Retinal pigment epithelial cell (primary cell): ENCODE measurements at places on chromosomes 3 and 15.

DNA sequence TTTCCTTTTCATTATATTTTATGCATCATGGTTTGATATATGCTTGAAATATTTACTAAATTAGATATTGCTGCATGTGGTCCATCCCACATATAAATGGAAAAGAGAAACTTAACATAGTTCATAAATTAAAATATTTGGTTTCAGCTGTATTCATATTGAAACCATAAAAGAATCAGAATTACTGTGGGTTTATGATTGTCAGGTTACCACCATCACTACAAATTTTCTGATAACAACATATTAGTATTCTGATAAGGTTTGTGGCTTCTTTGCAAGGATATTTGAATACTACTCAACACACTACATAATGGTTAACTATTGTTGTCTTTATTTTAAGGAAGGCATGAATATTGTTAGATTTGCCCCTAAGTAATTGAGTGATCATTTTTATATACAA, 235.5 kb downstream of the UBE2E2 start:
- DNase-seq = no peak

DNA sequence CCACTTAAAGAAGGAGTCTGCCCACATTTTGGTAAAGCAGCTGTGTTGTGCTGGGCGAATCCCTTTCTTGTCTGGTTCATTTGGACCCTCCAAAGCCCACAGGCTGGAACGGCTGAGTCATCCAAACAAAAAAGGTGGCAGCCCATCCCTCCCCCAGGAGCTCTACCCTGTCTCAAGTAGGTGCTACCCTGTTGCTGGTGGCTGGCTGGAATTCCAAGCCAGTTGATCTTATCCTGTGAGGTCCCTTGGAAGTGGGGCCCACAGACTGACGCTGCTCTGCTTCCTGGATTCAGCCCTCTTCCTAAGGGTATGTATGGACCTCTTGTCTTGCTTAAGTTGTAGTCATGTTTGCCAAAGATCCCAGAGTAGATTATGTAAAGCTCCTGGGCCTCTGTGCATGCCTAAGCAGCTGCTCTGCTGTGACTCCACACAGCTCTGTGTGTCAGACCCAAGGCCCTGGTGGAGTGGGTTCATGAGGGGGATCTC, 44.5 kb downstream of the CCR1 start:
- peak; percentile 6 for DNase-seq

- no peak for DNase-seq
Measured at GRCh38 chr3:63413523-63413922, 135.4 kb downstream of the SYNPR start.

- DNase-seq = no peak
Measured at GRCh38 chr3:195131176-195131575, 139.8 kb downstream of the XXYLT1 start.

DNA sequence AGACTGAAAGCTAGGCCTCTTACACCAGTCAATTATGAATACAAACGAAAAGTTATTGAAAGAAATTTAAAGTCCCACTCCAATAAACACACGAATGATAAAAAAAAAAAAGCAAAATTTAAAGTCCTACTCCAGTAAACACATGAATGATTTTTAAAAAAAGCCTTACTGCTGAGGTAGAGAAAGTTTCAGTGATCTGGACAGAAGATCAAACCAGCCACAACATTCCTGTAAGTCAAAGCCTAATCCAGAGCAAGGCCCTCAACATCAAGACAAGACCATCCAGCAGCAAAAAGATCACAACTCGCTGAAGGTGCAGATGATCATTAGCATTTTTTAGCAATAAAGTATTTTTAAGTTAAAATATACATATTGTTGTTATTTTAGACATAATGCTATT, 95.6 kb upstream of the LIPC start:
- DNase-seq = no peak

DNA sequence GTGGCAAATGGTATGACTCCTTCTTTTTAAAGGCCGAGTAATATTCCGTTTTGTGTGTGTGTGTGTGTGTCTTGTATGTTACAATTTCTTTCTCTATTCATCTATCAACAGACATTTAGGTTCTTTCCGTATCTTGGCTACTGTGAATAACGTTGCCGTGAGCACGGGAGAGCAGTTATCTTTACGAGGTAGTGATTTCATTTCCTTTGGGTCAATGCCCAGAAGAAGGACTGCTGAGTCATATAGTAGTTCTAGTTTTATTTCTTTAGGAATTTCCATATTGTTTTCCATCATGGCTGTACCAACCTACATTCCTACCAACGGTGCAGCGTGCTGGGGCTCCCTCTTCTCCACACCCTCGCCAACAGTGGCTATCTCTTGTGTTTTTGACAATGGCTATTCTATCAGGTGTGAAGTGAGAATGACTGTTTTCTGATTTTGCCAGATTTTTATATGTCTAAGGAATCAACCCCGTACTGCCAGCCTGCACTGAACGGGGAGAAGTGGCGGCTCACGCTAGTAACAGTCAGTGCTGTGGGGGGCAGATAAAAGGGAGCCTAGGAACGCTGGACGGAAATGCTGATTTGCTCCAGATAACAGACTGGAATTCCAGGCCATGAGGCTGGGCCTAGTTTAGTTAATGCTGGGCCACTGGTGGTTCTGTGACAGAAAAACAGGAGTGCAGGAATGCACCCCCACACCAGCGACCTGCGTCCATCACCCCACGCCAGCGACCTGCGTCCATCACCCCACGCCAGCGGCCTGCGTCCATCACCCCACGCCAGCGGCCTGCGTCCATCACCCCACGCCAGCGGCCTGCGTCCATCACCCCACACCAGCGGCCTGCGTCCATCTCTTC, 168.1 kb downstream of the XXYLT1 start:
- peak; percentile 55 for DNase-seq

GRCh38 chr15:64163659-64164362, 989 bp upstream of the PPIB start:
- DNase-seq = no peak

GRCh38 chr3:108042300-108042699, 48.5 kb downstream of the CD47 start:
- no peak for DNase-seq

- no peak for DNase-seq
Measured at GRCh38 chr15:72068856-72069255, 49.1 kb downstream of the MYO9A start.

DNA sequence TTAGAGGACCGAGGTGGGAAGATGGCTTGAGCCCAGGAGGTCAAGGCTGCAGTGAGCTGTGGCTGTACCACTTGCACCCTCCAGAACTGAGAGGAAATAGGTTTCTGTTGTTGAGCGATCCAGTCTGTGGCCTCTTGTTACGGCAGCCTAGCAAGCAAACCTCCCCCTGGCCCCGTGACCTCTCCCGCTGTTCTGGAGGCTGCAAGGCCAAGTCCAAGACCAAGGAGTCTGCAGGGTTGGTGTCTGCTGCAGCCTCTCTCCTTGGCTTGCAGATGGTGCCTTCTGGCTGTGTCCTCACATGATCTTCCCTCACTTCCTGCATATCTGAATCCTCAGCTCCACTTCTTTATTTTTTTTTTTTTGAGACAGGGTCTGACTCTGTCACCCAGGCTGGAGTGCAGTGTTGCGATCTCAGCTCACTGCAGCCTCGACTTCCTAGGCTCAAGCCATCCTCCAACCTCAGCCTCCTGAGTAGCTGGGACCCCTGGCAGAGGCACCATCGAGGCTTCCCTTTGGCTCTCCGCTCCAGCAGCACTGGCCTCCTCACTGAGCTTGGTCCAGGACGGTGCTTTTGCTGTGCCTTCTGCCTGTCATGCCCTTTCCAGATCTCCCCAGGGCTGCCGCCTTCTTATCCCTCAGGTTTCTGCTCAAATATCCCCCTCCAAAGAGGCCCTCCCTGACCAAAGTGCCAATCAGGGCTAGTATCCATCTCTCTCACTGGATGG, 18.0 kb upstream of the PLXND1 start:
- no peak for DNase-seq

DNA sequence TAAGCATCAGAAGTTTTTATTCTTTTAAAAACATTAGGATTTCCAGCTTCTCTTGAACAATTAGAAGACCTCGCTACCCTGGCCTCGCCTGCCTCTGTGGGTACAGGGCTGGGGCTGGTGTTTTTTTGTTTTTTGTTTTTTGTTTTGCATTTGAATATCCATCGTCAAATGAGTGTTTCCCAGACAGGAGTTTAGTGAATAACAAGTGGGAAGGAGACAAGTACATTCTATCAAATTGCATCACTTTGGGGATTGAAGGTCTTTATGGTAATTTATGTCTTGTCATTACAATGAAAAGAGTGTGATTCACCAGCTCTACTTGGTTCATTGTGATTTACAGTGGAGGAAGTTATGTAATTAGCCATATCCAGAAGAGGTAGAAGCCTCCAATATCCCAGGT, 161.1 kb upstream of the UBE2E1 start:
- DNase-seq = no peak

GRCh38 chr3:16423298-16423697, 90.2 kb downstream of the RFTN1 start:
- DNase-seq = no peak

DNA sequence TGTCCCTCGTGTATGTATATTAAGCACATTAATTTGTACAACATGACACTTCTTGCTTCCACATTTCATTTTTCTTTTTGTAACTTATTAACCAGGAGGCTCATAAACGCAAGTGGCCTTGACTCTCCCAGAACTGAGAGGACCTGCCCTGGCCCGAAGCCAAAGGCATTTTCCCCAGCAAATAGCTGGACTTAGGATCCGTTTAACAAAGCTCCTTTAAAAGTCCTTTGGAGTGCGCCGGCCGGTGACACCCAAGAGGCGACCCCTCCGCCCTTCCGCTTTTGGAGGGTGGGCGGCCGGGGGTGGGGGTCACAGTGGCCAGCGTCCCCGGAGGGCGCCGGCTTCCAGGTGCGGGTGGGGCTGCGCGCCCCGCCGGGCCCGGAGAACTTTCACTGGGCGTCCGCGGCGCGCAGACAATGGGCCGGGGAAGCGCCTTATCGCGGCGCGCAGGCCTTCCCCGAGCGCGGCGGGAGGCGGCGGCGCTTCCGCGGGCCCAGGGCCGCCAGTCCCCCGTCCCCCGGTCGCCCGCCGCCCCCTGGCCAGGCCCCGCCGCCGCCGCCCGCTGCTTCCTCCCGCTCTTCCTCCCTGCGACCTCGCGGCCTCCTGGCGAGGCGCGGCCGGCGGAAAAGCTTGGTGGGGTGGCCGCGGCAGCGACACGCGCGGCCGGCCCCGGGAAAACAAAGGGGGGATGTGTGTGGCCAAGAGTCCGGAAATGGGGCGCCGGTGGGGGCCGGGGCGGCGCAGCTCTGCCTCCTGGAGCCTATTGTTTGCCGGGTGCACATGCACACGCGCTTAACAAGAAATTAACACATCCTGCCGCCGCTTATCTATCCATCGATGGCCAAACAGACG, 613.4 kb downstream of the MCTP2 start:
- peak; percentile 30 for DNase-seq

- no peak for DNase-seq
Measured at GRCh38 chr15:87707071-87707470, 549.5 kb downstream of the NTRK3 start.

- DNase-seq = no peak
Measured at GRCh38 chr15:33150971-33151370, 43.5 kb downstream of the FMN1 start.

DNA sequence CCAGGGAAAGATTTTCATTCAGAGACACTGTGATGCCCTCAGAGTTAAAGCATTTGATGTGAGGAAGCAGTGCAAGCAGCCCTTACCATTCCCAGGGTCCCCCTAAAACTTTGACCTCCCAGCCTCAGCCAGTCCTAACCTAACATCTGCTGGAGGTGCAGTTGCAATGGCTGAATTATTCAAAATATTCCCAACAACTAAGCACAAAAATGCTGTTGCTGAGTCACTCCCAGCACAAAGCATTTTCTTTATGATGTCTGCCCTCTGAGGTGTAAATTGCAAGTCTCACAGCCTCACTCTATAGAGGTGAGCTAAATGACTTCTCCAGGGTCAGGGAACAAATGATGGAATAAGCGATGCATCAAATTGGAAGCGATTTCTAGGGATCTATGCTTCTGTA, 6.4 kb upstream of the REC114 start:
- DNase-seq = no peak

DNA sequence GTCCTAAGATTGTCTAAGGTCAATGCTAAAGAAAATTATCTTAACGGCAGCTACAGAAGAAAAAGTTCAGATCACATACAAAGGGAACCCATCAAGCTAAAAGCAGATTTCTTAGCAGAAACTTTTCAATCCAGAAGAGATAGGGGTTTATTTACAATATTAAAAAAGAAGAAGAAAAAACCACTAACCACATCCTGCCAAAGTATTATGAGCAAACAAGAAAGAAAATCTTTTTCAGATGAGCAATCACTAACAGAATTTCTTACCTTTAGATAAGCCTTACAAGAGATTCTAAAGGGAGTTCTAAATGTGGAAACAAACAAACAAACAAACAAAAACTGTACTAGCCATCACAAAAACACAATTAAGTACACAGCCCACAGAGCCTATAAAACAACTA, 1015.8 kb upstream of the EPHA6 start:
- no peak for DNase-seq

- DNase-seq = no peak
Measured at GRCh38 chr3:100401674-100402041, 319 bp downstream of the LNP1 start.

DNA sequence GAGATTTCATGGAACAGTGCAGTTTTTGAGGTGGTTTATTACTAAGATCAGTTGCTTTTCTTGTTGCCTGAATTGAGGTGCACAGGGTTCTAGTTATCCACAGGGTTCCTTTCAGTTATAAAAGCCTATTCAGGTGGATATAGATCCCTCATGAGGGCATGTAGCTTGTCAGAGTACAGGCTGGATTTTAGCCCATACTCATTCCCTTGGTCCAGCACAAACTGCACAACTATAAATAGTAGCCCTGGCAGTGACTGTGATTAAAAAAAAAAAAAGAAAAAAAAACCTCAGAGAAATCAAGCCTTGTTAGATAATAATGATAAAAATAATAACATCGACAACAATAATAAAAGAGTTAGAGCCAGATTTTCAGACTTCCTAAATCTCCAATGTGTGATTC, 154.3 kb downstream of the ZBBX start:
- no peak for DNase-seq
